ENCODE measurements at places on chromosomes 5 and 9.

DNA sequence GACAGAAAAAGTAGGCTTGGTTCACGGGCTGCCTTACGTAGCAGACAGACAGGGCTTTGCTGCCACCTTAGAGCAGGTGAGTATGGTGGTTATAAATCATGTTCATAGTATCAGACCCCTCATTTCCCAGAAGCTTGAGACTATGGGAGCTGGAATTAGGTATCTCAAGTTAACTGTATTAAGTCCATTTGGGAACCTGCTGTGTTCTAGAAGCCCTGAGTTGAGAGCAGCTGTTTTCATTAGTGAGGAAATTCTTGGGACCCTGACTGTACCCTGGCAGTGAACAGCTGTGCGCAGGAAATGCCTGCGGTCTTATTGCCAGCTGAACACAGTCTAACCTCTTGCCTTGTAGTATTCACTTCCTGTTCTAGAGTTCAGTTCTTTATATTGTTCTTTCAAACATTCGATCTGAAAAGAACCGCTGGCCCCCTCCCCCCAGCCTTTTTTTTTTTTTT, 29.8 kb downstream of the UGCG start:
- DNase-seq = no peak

GRCh38 chr5:113489299-113489698, 1.0 kb upstream of the MCC start:
- DNase-seq = peak; percentile 46

GRCh38 chr9:115267790-115268189, 149.8 kb upstream of the TNC start:
- DNase-seq = no peak

- no peak for DNase-seq
Observed at GRCh38 chr5:7494481-7495130, 98.7 kb downstream of the ADCY2 start.

- DNase-seq = no peak
Observed at GRCh38 chr5:96875791-96876291, 459 bp upstream of the ERAP2 start.

- peak; percentile 54 for DNase-seq
Observed at GRCh38 chr5:150672237-150672883, 11.3 kb downstream of the MYOZ3 start.

- DNase-seq = no peak
Observed at GRCh38 chr5:146461319-146461718, 14.2 kb downstream of the TCERG1 start.

GRCh38 chr5:178796165-178796945, 63.4 kb upstream of the ZNF354B start:
- DNase-seq = no peak

- DNase-seq = no peak
Observed at GRCh38 chr5:138315751-138316278, 15.8 kb downstream of the CDC25C start.

DNA sequence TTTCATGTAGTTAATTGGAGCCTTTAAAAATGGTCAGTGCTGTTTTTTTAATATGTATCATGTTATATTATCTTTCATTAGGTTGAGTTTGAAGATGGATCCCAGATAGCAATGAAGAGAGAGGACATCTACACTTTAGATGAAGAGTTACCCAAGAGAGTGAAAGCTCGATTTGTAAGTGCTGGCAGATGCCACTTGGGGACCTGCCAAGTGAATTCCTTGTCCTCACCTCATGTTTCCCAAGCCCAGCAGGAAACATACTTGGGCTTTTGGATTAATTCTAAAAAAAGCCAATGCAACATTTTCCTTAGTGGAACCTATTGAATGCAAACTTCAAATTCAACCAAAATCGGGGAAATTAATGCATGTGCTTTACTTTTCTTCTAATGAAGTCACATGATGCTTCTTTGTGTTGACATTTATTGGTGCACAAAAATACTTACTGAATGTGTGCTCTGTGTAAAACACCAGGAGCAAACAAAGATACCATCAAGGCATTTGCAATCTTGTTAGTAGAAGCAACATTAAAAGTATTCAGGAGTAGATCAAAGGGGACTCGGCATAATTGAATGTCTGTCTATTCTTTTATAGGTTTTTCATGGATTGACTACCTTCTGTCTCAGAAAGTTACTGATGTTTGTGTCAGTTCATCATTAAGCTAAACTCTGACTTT, 412.1 kb downstream of the KDM4C start:
- DNase-seq = no peak

DNA sequence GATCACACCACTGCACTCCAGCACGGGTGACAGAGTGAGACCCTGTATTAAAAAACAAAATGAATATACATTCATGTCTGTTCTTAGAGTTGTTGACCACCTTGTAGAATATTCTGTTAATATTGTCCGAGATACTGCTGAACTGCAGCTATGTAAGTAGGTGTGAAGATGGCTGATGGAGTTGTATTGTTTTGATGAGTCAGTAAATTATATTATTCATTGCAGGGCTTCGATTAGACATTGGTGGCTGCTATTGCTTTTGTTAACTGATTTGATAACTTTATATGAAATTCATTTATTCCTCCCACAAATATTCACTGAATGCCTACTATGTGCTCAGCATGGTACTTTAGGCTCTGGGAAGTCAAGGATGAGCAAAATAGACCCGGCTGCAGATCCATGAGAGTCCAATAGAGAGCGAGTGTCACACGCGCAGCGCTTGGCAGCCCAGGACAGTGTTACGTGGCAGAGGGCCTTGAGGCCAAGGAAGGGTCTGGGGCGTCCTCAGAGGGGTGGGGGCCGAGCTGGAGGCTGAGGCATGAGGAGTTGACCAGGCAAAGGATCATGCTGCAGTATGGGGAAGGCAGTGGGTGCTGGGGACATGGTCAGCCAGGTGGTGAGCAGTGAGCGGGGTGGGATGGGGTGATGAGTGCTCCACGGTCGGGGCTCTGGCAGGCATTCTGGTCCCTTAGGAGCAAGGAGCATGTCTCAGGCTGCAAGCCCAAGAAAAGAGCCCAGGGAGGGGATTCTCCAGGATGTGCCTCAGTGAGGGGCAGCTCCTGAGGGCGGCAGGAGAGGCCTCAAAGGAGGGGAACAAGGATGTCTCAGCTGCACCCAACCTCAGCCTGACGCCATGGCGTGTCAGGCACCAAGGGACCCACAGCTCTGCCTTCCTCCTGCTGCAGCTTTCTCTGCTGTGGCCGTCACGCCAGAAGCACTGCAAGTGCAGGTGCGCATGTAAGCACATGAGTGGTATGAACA, 243.5 kb downstream of the GADD45G start:
- DNase-seq = no peak

DNA sequence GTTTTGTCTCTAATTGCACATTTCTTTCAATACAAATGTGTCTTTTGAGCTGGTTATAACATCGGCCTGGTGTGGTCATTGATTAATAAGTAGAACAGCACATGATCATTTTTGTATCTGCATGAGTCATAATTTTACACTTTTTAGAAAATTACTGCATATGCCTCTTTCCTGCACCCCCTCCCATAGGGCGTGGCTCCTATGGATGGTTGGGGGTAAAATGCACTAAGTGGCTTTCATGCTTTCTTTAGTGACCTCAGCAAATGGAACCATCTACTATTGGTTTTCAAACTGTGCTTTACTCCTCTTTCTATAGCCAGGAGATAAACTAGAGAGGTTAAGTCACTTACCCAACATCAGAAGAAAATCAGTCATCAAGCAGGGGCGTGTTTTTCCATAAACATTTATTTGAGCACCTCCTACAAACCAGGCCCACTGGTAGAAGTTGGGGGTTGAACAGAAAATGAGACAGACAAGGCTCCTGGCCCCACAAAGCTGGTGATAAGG, 3.8 kb downstream of the ANXA6 start:
- DNase-seq = no peak

DNA sequence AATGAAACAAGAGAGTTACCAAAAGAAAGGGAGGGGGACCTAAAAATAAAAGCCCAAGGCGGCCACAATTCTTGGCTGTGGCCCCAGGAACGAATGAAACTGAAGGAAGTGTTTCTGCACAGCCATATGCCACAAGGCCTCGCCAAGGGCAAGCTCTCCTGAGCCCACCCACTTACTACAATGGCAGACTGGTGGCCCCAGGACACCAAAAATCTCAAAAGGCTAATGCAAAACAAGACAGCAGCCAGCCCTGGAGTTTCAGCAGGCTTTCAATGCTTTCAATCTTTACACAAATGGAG, 4.0 kb downstream of the CAMSAP1 start:
- no peak for DNase-seq

All from trophoblast cell (in vitro differentiated cells and primary cell).